ENCODE measurements at places on chromosomes 11 and 22. TPM values are rescaled to one million over a fixed set of nuclear protein-coding genes. Genes with fewer than 3 reads are reported as not detected.

Gene HMOX1
- total RNA-seq, result 356 TPM

Gene SLC22A25
- not detected for total RNA-seq

Gene DGCR6L
- 42.0 TPM for total RNA-seq

Gene OR4D5
- total RNA-seq, result not detected
